ENCODE measurements at places on chromosomes 4 and X.

- no peak for DNase-seq
Observed at GRCh38 chrX:703866-704265, 73.3 kb downstream of the SHOX start.

DNA sequence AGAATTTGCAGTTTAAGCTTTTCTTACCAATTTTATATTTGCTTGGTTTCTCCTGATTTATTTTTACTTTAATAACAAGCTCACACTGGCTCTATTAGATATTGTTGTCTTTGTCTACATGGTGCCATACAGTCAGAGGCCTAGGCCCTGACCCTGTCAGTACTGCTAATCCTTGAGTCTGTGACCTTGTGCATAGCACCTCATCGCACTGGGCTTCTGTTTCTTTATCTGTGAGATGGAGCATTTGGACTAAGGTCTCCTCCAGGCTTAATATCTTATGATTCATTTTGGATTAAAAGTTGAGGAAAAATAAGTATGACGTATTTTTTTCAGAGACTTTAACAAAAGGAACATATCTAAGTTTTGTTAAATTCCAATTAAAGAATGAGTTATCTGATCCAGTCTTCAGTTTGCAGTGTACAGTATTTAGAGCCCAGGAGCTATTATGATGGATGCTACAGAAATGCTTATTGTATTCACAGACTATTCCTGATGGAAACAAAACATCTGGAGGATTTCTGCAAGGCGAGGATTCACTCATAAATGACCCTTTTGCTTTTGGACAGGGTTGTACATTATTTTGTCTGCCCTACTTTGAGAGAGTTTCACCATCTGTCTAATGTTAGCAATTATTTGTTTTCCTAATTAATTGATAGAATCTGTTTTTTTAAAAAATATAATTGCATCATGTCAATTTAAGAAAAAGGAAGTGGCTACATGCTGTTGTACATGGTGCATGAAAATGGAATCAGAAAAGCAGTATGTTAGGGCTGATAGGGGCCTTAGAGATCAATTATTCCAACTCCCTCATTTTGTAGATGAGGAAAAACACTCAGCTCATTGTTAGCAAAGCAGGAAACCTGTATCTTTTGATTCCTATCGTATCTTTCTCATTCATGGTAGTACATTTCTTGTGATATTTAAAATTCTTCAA lies 203.6 kb downstream of the BANK1 start:
- no peak for DNase-seq

DNA sequence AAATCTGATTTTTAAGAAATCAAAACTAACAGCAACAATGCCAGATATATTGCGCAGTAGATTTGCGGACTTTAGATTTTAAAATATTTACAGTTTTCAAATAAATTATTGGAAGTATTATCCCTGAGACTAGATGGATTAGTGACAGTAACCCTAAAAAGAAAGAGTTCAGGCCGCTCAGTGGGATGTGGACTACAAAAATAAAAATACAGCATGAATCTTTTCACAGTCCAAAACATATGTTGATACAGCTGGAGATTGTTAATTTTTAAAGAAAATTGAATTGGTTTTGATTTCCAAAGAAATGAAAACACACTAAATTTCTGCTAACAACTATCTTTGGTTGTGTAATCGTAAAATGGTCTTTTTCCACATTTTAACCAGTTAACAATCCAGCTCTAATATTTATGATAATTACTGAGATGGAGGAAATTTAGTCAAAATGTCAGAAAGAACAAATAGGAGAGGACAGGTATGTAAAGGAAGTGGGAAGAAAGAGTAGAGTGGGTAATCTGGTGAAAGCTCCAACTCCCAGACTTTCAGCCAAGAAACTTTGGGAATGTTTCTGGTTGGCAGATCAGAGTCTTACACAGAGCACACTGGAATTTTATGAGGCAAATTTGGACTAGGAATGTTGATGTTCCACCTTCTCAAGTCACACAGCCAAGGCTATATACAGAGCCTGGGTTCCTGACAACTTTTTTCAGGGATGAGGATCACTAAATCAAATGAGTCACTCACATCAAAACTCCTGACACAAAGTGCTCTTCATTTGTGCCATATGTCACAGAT lies 15.1 kb downstream of the C4orf36 start:
- DNase-seq, result no peak

- DNase-seq, result no peak
Observed at GRCh38 chr4:158873795-158874401, 105.1 kb downstream of the FNIP2 start.

DNA sequence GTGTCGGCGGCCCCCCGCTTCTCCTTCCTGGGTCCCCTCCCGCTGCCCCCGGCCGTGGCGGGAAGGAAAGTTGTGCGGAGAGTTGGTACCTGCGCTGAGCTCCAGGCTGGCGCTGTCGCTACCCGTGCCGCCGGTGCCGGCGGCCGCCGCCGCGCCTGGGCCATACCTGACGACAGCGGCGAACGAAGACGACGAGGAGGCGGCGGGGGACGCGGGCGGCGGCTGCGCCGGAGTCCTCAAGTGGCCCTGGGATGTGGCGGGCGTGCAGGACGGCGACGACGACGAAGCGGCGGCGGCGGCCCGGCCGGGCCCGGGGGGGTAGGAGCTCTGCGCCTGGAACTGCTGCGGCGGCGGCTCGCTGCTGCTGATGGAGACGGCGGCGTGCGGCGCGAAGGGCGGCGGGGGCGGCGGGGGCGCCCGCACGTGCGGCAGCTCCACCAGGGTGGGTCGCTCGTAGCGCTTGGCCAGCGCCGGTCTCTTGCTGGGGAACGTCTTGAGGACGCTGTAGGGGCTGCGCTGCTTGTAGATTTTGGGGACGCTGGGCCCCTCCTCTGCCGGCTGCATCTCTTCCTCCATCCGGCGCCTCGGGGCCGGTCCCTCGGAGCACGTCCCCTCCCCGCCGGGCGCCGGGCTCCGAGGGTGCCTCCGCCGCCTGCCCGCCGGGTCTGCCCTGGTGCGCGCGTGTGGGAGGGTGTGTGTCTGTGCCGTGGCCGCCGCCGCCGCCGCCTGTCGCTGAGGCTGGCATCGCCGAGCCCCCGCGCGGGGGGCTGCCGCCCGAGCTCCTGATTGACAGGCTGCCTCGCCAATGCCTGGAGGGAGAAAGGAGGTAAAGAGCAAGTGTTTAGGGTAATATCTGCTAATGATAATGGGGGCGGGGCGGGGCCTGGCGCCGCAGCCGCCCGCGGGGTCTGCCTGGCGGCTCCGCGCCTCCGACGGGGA lies 618 bp downstream of the BEND4 start:
- peak; percentile 24 for DNase-seq

DNA sequence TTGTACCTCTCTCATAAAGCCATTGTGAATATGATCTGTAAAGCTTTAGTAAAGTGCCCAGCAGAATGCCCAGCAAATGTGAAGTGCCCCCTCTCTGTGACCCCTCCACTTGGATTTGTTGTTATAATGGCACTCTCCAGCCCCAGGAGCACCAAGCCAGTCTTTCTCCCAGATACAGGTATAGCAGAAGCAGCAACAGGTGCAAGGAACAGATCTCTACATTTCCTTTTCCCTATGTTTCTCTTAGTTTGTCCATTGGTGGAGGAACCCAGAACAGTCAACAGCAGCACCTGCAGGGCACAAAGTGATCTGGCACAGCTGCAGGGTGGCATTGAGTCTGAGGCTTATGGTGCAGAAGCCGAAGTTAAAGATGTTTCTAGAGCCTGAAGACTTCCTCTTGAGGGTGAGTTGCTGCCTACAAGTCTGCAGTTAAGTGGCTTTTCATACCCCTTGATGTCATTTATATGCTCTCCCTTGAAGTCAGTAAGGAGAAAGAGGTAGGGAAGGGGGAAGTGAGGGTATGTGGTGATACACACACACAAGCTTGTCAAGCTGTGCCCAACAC lies 16.1 kb upstream of the CXCL3 start:
- no peak for DNase-seq

- no peak for DNase-seq
Observed at GRCh38 chr4:14083150-14083549, 455.6 kb upstream of the BOD1L1 start.

GRCh38 chr4:19880206-19880605 lies 371.5 kb upstream of the SLIT2 start:
- DNase-seq, result no peak

GRCh38 chrX:150536455-150537116 lies 31.8 kb upstream of the MTM1 start:
- no peak for DNase-seq

GRCh38 chr4:21949073-21949457 lies 493 bp upstream of the KCNIP4 start:
- no peak for DNase-seq

DNA sequence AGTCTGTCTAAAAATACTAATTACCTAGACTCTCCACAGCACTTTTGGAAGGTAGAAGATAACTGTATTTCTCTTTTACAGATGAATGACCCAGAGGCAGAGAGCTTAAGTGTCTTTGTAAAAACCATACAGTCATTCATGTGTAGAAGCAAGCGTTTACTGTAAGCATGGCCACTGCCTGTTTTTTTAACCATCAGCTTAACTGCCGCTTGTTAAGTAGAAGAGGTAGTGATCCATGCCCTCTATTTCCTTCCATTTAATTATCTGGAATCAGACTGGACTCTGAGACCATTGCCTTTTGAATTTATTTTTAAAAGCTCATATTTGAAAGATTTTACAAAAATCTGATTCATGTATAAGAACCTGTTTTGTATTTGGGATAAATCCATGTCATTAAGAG lies 111.2 kb upstream of the TECRL start:
- DNase-seq, result no peak

GRCh38 chr4:158314756-158315487 lies 104.6 kb downstream of the TMEM144 start:
- DNase-seq, result no peak

DNA sequence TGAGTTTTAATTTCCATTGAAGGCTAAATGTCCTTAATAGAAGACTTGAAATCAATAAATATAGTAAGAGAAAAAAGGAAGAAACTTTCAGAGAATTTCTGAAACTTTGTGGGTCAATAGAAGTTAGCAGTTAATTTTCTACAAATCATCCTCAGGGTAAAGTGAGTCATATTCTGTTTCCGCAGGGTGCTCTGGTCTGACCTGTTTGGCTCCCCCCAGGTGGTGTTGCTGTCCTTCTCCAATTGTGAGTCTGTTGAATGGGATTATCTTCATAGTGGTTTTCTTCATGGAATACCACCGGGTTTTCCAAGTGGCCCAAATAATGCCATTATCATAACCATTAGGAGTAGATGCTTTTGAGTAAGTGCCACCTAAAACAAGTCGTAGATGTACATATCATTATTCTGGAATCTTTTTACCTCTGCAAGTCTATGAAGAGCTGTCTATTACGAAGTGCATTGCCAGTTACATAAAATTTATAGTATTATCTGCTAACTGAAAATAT lies 7.7 kb downstream of the FGG start:
- DNase-seq, result no peak

DNA sequence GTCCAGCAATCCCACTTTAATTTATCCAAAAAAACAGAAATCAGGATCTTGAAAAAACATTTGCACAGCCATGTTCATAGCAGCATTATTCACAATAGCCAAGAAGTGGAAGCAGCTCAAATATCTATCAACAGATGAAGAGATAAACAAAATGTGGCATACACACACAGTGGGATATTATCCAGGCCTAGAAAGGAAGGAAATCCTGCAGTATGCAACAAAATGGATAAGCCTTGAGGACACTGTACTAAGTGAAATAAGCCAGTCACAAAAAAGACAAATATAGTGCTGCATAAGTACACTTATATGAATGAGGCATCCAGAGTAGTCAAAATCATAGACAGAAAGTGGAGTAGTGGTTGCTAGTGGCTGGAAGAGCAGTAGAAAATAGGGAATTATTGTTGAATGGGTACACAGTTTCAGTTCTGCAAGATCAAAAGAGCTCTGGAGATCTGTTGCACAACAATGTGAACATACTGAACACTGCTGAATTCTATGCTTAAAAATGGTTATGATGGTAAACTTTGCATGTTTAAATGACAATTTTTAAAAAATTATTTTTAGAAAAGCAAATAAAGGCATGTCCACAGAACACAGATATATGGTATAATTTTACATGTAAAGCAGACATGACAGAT lies 25.6 kb downstream of the CHM start:
- no peak for DNase-seq

- DNase-seq, result no peak
Observed at GRCh38 chr4:148071009-148071408, 339.1 kb downstream of the ARHGAP10 start.

- no peak for DNase-seq
Observed at GRCh38 chr4:1839282-1839681, 16.7 kb downstream of the LETM1 start.

DNA sequence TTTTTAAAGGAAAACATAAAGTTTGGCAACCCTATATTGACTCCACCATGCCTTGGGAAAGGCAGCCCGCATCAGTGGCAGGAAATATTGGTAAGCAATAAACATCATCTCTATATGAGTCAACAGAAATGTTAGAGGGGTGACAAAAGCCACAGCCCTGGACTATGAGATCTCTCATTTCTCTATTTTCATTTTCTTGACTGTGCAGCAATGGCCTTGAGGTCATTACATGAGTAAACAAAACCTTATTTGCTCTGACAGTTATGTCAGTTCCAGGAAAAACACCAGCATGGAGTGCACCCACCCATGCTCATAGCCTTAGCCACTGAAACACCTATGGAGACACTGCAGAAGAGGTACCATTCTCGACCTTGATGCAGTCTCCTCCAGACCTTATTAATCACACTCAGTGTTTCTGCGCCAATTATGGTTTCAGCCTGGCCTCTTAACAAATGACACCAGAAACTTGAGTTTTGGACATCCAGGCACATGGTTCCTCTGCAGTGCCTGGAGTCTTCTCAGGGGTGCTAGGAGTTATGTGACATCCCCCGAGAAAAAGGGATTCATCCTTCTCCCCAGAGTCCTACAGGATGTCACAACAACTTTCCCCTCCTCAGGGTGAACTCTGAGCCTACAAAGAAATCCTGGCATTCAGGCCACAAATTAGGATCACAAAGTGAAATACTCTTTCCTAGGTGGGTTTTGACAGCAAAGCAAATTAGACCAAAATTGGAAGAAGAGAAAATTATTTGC lies 16.0 kb upstream of the HPGD start:
- no peak for DNase-seq

Measured in activated CD4-positive, alpha-beta memory T cell treated with anti-CD3 and anti-CD28 coated beads for 36 hours (primary cell).